ENCODE measurements at places on chromosomes 7 and 10.

DNA sequence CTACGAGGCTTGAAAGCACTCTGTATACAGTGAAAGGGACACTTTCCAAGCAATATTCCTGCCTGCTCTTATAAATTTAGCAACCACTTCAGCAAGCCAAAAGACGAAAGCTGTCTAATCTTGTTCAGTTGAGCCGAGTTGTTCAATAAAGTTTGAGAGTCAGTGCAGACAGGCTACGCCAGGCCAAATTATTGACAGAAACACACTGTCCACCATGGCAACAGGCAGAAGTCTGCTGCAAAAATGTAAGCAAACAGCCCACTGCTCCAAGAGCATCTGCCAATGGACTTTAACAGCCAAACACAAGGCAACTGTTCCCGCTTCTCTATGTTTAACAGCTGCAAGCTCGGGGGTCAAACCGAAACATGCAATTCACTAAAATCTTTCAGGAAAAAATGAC lies 85.7 kb downstream of the GLI3 start:
- no peak for DNase-seq

DNA sequence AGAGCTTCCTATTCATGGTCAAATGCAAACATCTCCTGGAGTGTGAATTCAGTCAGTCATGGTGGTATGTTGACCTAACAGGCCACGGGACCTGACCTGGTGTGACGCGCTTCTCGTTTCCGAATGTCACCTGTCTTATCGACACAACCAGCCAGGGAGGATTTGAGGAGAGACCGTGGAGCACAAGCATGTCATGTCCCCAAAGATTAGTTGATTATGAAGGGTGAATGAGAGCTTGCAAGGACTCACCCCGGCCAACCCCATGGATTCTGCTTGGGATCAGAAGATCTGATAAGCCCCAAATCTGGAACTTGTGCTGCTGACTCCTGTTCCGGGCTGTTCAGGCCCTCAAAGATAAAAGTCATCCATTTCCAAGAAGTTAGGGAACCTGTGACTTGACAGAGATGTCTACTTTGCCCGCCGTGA lies 10.5 kb downstream of the ADRA2A start:
- no peak for DNase-seq

- no peak for DNase-seq
These were observed 83.6 kb downstream of the DNAJC1 start for GRCh38 chr10:21919906-21920305.

DNA sequence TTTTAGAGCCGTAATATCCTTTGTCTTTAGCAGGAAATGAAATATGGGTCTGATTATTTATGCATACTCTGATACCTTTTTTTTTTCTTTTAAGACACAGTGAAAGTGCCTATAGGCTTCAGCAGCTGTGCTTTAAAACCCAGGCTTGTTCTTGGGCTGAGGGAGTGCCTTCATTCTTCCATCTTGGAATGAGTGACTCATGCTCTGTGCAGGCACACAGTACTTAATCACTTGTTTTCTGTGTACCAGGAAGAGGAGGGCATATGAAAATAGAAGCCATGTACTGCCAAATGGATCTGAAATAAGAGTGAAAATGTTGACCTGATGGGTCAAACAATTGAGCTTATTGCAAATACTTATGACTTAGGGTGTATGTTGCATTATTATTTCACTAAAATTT lies 12.0 kb downstream of the INPP5F start:
- DNase-seq, result peak; percentile 31

GRCh38 chr10:55024713-55025112 lies 223.7 kb upstream of the PCDH15 start:
- no peak for DNase-seq

DNA sequence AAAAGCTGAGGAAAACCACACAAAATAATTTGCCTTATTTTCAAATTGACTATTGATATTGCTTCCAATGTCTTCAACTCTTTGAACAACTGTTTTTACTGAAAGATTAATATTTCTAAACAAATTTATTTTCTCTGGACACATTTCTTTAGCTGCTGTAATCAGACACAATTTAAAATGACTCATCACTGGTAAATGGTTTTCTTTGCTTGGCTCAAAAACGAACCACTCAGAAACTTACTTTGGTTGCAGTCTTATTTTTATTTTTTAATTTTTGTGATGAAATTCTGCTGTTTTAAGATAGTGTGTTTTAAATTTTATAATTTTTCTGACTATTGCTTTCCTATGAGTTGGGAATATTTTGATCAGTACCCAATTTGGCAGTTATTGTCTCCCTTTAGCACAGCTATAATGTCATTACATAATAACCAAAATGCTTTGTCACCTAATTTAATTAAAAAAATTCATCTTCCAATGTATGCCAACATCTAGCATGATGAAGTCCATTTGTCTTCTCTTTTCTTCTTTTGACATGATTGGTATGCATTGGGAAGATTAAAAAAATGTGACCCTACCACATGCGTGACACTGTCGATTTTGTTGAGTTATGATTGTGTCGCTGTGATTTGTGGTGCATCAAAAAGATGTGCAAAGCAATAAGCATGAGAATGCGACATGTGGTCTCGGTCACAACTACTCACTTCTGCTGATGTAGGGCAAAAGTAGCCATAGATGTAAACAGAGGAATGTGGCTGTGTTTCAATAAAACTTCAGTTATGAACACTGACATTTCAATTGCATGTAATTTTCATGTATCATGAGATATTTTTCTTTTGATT lies 222.3 kb downstream of the SUGCT start:
- no peak for DNase-seq

- no peak for DNase-seq
These were observed 28.5 kb upstream of the TRIM24 start for GRCh38 chr7:138431517-138431916.

DNA sequence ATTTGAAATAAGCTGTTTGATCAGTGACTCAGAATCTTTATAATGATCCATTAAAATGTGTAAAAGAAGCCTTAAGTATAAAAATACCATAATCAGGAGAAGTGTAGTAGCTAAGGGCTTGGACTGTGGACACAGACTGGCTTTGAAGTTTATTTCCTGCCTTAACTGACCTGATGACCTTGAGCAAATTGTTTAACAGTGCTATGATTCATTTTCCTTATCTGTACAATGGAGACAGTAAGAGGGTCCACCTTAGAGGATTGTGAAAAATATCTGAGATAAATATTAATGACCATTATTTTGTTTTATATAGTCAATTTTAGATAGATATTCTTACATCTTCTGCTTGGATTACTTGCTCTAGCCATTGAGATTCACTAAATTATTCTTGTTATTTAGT lies 13.3 kb upstream of the RPA3 start:
- no peak for DNase-seq

DNA sequence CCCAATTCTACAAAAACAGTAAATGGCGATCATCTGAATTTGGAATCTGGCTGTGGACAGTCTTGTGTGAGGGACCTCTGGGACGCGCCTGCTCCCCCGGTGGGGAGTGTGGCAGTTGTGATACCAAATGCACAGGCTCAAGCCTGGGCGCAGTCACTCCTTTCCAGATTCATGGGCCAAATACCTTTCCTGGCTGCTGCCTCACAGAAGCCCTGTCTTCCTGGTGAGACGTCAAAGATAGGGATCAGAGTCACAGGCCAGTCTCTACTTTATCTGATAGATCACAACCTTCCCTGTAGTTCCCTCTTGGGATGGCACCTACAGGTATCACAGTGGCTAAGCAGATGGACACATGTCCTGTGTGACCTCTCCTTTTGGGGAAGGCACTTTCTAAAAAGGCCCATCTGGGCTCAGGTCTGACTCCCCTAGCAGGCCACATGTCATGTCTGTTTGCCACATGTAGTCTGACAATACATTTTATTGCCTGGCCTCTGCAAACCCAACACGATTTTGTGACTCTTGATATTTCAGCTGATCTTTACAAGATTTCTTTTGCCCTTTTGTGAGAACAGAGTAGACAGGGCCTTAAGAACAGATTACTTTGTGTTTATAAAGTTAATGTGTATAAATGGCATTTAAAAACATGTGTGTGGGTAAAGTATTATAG lies 150.1 kb downstream of the SNX10 start:
- DNase-seq, result no peak

GRCh38 chr10:72086466-72087391 lies 1.6 kb downstream of the SPOCK2 start:
- peak; percentile 37 for DNase-seq

DNA sequence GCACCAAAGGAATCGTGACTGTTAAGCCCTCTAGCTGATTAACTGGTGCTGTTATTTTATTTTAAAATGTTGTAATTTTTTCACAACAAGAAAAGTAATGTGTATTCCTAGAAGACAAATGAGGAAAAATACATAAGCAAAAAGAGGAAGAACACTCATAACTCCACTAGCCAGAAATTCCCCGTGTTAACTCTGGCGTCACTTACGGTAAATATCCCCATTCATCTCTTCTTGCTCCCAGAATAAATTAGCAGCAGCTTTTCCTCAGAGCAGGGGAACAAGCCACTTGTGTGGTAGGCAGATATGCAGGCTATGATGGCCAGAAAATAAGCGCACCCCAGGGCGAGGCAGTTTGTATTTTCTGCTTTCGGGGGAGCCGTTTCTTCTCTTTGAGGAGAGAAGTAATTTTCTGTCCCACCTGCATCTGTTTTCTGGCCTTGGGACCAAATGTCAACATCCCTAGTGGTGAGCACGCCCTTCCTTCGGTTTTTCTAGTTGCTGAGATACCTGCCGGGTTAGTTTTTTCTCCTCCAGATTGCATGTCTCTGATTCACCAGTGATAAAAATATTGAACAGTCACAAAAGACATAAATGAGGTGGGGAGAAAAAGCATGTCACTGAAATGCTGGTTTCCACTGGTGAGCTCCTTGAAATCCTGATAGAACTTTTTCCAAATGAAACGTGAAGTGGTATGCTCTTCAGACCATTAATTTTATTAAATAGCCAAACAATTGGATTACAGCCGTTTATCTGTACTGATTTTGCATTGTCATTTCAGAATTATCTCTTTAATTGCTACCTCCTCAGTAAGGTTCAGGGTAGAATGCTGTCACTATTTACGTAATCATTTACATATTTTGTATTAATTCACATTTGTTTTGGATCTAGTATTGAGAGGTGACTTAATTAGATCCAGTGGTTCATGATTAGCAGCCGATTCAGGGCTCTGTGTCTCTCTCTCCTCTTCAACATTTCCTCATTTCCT lies 268.1 kb downstream of the CAMK1D start:
- no peak for DNase-seq

- DNase-seq, result no peak
These were observed 180.5 kb upstream of the PRSS58 start for GRCh38 chr7:142438235-142438922.

GRCh38 chr7:45573661-45574415 lies at the start of gene ADCY1:
Gene ADCY1, plus strand, starts transcription at chr7:45574368. Its CDS starts 176 bp downstream, at chr7:45574544.
- no peak for DNase-seq

GRCh38 chr7:5183155-5183554 lies 6.9 kb upstream of the WIPI2 start:
- no peak for DNase-seq

DNA sequence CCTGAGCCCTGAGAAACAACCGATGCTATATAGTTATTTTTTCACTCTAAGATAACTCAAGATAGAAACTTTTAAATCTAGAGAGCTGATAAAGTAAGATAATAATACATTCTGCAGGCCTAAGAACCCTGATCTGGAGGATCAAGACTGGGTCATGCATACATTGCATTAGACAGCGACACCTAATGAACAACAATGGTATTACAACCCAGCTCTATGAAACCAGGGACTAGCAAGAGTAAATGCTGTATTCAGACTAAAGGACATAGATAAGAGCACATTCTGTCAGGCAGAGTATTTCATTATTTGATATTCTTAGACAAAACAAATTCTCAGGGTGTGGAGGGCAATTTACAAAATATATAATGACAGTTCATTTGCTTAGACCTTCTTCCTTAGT lies 148.6 kb downstream of the GRK5 start:
- DNase-seq, result no peak

DNA sequence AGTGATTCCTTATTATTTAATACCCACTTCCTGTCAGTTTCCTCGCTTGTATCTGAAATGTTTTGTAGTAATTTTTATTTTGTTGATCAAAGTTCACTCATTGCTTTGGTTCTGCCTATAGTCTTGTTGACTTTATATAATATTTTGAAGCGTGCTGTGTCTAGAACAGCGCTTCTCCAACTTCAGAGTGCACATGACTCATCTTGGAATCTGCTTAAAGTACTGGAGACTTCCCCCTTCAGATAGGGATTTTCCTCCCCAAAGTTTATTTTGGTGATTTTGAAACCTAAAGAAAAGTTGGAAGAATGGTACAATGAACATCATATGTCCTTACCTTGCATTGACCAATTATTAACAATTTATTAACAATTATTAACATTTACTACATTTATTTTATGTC lies 5.8 kb downstream of the COMTD1 start:
- DNase-seq, result no peak

DNA sequence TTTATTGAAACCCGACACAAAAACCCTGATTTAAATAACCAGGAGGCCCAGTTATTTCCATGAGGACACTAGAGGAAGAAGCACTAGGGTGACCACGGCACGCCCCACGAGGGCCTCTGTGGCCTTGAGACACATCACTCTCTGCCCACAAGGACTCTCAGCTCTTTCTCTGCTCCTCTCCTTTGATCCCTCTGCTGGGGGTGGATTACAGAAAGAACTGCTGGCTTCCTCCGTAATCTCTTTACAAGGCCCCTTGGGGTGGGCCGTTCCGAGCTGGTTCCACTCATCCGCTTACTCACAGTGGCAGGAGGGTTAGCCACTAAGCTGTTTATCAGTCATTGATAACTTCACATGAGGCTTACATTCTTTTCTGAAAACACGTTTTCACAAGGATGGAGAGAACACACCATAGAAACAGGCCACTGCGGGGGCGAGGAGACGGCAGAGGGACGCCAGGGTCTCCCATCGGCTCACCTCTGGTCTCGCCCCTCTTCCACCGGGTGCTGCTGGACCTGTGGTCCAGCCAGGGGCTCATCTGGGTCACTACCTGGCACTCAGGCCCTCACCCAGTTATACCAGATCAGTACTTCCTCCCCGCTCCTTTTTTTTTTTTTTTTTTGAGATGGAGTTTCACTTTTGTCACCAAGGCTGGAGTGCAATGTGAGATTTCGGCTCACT lies 17.6 kb upstream of the PFKFB3 start:
- DNase-seq, result no peak

- no peak for DNase-seq
These were observed 88.7 kb upstream of the KCTD7 start for GRCh38 chr7:66539902-66540375.

GRCh38 chr10:121914661-121915060 lies 13.2 kb downstream of the ATE1 start:
- no peak for DNase-seq

DNA sequence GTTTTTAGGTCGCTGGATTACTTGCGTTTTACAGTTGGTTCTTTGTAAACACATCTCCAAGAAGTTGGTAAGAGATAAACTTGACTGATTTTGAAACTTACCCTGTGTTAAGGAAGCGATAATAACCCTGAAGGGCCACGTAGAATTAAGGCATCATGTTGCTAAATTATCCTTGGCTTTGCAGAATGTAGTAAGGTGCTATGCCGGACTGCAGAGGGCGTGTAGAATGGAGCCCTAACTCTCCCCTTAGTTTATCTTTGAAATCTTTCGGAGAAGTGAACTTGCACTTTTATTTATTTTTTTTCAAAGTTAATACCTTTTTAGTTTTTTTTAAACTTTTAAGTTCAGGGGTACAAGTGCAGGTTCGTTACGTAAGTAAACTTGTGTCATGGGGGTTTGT lies 208.8 kb upstream of the DKK1 start:
- no peak for DNase-seq

Data from uterus (tissue), 4 donors.